ENCODE measurements at places on chromosomes 6 and 20.

DNA sequence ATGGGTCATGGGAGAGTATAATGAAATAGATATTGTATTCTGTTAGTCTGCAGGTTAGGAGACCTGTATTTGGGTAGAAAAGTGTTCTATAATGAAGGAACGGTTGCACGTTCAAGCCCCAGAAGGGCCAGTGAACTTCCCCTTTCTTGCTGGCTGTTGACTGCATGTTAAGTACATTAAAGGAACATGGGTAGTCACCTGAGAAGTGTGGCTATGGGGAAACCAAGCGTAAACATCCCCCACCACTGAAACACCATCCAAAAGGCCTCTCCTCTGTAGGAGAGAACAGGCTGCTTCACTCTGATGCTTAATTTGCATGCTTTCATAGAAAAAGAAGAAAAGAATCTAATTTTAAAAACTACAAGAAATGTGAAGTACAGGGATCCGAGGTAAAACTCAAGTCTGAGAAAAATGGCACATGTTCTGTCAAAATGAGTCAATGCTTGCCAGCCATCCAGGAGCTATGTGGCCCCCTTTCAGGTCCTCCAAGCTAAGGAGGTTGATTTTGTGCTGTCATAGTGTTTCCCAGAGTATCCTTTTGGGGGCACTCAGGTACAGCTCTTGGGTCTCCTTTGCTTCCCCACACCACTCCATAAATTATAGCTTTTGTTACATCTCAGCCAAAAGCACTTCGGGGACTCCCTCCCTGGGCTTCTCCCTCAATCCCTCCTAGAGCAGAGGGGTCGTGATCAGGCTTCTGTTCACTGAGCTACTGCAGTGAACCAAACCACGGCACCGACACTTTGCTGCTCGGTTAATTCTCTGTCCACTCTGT is 283.7 kb upstream of the AGPAT4 start:
- DNase-seq: no peak

DNA sequence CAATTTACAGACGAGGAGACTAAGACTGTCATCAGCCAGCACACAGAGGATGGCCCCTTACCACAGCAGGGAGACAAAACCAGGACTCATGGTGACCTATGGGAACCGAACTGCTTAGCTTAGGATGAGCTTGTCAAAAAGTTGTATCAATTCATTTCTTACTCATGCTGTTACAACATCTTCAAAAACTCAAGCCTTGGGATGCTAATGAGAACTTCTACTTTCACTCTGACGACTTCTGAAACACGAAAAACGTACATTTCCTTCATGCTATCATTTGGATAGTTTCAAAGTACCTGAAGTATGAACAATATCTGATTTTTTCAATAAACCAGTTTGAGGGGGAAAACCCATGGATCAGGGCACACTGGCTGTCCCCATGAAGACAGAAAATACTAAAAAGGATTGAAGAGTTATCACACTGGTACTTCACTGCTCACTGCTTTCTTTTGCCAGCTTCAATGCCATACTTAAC is 31.9 kb downstream of the HIVEP2 start:
- no peak for DNase-seq

DNA sequence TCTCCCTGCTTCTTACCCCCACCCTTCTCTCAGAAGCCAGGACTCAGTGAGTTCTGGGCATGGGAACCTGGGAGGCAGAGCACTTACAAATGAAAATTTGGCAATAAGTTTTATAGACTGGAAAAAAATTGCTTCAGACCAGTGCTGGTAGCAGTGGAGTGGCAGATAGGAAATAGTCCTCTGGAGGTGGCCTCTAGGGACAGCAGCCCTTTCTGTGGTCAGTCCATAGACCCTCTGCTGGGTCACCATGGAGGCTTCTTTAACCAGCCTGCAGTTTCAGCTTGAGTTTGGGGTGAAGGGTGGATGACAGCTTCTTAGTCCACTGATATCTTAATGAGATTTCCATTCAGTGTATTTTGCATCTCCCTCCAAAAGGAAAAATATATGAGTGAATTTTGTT is 179.1 kb downstream of the ARID1B start:
- DNase-seq: no peak

- DNase-seq: no peak
These were observed 198.6 kb upstream of the SIM1 start for GRCh38 chr6:100663219-100663863.

GRCh38 chr20:13546497-13547131 is 92.1 kb downstream of the TASP1 start:
- DNase-seq: peak; percentile 69

DNA sequence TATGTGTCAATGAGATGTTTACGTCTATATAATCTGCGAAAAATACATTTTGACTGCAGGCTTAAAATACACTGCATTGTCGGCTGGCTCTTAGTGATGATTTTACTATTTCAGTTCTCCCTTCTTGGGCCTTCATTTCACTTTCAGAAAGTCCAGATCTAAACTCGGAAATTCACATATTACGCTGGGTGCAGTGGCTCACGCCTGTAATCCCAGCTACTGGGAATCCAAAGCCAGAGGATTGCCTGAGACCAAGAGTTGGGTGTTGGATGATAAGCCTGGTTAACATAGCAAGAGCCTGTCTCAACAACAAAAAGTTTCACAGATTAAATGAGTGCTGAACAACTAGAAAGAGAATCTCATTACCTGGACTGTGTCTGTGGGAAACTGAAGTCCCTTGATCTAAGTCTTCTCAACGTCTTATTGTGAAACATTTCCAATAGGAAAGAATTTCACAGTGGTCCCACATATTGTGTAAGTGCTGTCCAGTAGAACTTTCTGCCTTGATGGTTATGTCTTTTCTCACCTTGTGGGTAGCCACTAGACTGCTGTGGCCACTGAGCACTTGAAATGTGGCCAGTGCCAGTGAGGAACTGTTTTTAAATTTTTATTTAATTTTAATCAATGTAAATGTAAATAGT is 1.9 kb downstream of the GINM1 start:
- DNase-seq: no peak

GRCh38 chr6:136767570-136768309 is 24.5 kb downstream of the MAP3K5 start:
- DNase-seq: no peak

DNA sequence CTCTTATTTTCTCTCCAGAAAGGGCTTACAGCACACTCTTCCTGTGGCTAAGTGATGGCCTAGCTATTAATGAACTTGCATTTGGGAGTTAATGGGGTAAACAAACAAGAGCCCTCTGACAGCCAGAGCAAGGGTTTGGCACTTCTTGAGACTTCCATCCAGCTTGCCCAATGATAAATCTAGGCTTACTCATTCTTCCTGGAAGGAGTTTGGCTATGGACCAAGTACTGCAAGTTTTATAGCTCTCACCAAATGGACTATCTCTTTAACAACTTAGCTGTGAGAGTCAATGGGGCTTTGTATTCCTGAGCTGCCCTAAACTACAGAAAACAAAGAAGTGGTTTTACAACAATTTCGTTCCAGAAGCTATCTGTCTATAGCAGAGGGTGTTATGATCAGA is 16.7 kb upstream of the PI3 start:
- DNase-seq: no peak

GRCh38 chr6:37628611-37629320 is 68.9 kb downstream of the MDGA1 start:
- no peak for DNase-seq

- DNase-seq: no peak
These were observed 39.0 kb upstream of the CD93 start for GRCh38 chr20:23125159-23125558.

DNA sequence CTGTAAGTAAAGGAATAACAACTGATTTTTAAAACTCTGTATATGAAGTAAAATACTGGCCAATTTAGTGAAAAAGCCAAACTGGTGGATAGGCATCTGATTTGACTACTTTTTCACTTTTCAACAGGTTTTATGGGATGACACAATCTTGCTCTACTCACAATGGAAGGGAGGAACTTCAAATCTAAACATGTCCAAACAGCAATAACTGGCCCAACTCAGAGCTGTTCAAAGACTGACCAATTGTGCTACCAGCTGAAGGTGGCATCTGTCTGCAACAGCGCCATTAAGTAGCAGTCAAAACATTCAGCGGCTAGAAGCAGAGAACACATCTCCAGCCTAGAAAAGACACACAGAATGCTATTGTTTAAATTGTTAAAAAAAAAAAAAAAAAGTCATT is 44.6 kb downstream of the SESN1 start:
- DNase-seq: no peak

DNA sequence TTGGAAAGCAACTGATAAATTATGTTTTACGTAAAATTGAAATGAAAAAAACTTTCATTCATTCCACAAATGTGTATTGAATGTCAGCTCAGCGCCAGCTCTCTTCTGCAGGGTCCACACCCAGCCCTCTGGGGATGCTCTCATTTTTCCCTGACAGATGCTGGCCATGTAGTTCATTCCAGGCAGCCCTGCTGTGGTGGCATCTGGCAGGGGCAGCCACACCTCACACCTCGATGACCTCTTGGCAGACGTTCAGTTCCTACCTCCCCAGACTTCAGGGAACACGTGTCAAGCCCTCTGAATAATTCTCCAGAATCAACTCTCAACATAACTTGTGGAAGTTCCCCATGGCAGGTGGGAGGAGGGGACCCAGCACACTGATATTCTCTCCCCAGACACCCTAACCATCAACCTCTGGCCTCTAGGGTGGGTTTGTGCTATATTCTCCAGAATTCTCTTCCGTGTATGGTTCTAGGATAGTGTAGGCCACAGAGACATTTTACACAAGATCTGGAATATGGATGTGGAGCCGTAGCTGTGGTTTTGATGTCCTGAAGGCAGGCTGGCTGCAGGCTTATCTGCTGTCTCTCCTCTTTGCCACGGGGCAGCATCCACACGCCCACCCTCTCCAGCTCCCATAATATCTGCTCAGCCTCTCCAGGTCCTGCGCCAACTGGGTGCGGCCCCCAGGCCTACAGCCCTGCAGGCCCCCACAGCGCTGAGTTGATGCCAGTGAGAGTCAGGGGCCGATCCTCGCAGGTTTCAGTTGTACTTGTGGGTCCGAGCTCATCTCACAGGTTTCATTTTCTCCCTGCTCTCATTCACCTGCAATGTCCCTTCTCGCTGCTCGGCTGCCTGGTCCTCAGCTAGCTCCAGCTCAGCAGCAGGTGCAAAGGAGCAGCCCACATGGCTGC is 175.8 kb upstream of the ARID1B start:
- no peak for DNase-seq

All from stimulated activated CD4-positive, alpha-beta T cell treated with anti-CD3 and anti-CD28 coated beads, Interleukin-4, amount 100 ng/mL, for 48 hours (primary cell).